SIG-M5 (cell line): ENCODE measurements at places on chromosomes 2 and 18.

GRCh38 chr2:54665436-54665856, 58.0 kb upstream of the EML6 start:
- DNase-seq: no peak

DNA sequence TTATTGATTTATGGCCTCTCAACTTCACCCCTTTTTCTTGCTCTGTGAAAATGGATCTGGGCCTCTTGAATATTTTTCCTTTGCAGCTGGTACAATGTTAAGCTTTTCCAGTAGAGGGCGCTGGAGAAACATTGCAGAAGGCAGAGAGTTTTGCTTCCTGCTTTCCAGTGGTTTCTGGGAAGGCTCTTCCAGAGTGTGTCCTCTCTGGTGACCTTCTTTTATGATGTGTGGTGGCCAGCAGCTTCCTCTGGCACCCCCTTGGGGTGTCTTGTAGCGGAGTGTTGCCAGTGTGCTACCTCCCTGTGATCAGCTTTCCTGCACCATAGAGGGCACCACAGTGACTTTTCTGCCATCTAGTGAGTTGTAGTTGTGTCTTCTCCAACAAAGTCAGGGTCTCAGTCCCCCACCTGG, 25.4 kb upstream of the MGAT5 start:
- no peak for DNase-seq

DNA sequence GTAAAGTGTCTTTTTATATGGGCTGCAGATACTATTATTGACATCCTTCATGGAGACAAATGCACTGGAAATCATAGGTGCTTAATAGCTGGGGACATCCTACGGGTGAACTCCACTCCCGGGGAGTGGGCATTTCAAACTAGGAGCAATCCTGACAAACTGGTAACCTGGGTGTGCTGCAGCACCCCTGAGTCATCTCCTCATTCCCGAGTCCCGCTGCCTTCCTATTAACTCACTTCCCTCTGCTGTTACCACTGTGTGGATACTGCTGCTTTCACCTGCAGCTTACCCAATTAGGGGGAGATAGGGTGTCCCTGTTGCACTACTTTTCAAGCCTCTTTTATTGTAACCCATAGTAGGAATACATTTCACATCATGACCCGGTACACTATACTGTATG, 134.2 kb downstream of the RAPGEF4 start:
- no peak for DNase-seq

- DNase-seq: no peak
These were observed 60.3 kb upstream of the HPCAL1 start for GRCh38 chr2:10242451-10242850.

GRCh38 chr2:167431949-167432348, 543.7 kb downstream of the XIRP2 start:
- DNase-seq: no peak

- DNase-seq: no peak
These were observed 68.6 kb upstream of the DNMT3A start for GRCh38 chr2:25410370-25410769.
